ENCODE measurements at places on chromosomes 2 and 18.
A peak's percentile ranks its signal among the peaks of the same experiment; 100 is the strongest.

DNA sequence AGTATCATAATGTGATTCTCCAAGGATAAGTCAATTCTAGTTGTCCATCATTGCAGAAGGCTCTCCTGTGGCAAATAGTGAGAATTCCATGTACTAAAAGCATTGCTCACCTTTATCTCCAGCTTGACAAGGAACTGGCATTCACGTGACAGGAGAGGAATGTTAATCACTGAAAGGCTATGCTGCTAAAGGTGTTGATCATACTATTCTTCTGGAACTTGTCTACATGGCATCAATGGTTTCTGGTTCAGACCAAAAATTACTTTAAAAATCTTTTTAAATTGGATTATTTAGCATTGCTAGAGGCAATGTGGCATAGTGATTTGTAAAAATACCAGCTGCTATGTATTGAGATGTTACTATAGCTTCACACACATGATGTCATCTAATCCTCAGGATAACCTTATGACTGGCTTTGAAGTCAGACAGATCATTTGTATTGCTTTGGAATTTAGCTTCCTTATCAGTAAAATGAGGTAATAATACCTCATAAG lies 414.4 kb downstream of the MTX2 start:
- DNase-seq: no peak

DNA sequence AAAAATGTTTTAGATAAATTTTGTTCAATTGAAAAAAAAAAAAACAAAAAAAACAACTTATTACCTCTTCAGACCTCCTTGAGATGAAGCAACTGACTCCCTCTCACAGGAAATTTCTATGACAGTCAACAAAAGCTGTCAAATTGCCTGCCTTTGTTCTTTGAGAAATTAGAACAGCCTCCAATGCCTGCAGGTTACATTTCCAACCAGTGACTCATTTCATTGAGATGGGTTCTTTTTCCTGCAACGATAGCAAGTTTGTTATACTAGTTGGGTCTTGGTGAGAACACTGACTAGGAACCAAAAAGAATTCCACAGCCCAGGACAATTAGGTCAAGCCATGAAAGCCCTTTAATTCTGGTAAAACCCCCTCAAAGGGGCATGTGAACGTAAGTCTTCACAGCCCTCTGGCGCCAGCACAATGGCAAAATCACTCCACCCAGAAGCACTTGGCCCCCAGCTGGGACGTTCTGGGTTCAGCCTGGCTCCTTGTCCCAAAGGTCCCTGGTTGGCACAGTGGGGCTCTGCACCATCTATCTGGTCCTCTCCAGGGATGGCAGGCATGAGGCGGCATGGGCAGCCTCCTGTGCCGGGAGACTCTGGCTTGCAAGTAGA lies 87.0 kb downstream of the SPP2 start:
- no peak for DNase-seq

DNA sequence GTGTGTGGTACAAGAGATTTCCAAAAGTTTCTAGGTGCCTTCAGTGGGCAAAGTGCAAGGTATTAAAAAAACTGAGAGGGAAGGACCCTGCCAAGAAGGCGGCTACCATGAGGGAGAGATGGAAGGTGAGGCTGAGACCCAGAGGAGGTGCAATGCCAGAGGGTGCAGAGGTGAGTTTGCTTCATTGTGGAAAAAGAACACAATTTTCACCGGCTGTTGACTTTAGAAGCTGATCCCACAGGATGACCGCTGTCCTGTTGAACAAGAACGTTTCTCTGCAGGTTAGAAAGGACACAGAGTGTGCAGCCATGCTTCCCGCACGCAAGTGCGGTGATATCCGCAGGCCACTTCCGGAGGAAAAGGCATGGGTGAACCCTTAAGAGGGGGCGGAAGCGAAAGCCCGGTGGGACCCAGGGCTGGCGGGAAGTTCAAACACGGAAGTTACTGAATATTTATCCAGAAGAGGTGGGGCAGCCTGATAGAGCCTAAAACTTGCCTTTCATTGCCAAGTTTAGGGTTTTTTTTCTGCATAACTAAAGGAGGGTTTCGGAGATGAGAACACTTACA lies 16.6 kb downstream of the SP110 start:
- no peak for DNase-seq

DNA sequence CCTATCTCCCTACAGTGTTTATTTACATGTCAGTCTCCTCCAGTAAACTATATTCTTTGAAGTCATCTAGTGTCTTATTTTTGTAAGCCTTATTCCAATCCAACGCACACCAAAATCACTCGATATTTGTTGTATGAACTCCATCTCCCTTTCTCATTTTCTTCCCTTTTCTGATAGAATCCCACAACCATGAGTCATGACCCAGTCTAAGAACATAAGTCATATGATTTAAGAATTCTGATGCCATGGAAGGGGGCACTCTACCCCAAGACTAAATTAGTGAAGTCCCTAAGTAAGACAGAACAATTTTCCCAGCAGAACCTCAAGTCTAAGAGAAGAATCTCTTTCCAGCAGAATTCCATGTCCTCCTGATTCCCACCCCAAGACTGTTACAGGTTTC lies 5.4 kb downstream of the CHMP3 start:
- DNase-seq: peak; percentile 14

GRCh38 chr18:57087644-57088376 lies 59.1 kb upstream of the BOD1L2 start:
- DNase-seq: no peak

- no peak for DNase-seq
Measured at GRCh38 chr2:68889500-68889899, 18.3 kb upstream of the BMP10 start.

GRCh38 chr2:212392043-212392442 lies 146.6 kb downstream of the ERBB4 start:
- DNase-seq: no peak

DNA sequence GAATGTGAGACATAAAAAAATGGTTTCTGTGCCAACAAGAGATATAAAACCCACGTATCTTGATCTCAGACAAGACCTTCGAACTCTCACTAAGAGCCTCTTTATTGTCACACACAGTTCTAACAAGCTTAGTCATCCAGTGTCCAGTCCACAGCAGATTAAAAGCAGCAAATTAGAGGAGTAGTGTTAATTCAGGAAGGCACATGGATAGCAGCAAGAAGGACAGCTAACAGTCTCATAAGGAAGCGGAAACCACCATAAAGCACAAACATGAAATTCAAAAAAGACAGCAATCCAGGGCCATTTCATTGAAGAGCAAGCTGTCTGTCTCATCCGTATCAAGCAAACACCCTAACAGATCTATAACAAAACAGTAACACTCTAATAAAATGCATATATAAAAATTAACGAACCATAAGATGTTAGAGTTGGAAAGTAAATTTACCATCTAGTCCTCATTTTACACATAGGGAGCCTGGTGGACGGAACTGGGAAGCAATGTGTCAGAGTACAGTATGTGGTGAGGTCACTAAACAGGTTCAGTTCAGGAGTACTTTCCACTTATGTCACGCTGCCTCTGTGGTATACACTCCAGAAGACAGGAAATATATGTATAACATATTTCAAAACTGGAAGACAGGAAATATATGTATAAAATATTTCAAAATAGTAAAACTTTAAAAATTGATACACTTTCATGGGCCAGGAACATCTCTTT lies 18.3 kb downstream of the AAK1 start:
- peak; percentile 28 for DNase-seq

DNA sequence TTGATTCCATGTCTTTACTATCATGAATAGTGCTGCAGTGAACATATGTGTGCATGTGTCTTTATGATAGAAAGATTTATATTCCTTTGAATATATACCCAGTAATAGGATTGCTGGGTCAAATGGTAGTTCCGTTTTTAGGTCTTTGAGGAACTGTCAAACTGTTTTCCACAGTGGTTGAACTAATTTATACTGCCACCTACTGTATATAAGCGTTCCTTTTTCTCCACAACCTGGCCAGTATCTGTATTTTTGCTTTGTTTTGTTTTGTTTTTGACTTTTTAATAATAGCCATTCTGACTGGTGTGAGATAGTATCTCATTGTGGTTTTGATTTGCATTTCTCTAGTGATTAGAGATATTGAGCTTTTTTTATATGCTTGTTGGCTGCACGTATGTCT lies 641.6 kb downstream of the SUCLG1 start:
- peak; percentile 25 for DNase-seq

DNA sequence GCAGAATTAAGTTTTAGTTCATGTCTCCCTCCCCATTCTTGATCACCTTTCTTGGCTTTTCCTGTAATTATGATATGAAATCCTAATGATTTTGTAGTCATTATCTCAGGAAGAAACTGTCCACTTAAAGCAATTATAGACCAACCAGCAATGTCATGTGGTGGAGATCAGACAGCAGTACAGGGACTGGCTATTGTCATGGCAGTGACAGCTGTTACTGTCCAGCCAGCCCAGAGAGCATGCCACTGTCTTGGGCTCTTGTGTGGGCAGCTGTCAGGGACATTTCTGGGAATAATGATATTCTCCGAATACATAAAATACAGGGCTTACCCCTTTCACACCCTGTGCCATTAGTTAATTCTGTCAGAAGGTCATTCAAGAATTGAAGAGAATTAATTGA lies 355.3 kb upstream of the RAB12 start:
- no peak for DNase-seq

- no peak for DNase-seq
Measured at GRCh38 chr2:23327887-23328286, 57.1 kb upstream of the KLHL29 start.

DNA sequence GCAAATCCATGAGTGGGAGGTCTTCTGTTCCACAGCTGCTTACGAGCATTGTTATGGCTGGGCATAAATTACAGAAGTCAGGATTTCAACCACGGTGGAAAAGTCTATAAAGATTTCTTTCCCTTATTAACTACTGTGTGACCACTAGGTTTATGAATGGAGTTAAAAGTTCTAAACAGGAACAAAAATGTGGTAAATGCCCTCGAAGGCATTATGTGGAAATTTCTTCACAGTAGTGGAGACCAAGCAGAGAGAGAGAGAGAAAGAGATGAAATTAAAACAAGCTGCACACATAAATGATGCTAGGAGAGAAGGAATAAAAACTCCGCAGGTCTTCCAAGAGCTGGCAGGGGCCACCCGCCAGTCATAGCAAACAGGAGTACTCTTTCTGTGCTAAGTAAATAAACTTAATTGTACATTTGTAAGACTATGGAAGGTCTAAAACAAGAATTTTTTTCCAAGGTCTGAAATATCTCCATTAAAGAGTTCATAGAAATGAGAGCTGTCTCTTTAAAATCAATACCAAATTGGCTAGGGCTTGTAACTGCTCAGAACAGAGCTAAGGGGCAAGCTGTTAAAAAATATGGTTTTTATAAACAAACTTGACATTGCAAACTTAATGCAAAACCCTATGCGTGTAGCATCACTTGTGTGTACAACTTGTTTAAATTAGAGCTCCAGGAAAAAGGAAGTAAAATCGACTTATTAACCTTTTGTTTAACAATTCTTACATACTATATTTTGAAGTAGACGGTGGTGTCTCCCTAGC lies 438.2 kb downstream of the MEIS1 start:
- no peak for DNase-seq

DNA sequence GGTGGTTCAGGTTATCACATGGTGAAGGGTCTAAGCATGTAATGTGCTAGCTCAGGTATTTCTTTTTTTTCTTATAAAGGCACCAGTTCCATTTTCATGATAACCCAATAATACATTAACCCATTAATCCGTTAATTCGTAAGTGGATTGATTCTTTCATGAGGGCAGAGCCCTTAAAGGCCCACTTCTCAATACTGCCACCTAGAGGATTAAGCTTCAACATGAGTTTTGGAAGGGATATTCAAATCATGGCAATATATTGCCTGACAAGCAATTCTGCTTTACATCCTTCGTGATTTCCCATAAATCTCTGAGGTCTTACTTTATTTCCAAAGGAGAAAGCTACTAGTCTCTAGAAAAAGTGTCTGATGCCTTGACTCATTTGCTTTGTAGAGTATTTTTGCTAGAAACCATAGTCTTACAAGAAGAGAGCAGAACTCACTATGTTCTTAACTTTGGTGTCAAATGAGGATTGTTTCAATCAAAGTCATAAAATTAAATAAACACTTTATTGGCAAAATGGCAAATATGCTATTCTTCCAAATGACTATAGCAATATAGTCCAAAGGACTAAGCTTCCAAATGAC lies 271.3 kb downstream of the KCNS3 start:
- DNase-seq: peak; percentile 52

DNA sequence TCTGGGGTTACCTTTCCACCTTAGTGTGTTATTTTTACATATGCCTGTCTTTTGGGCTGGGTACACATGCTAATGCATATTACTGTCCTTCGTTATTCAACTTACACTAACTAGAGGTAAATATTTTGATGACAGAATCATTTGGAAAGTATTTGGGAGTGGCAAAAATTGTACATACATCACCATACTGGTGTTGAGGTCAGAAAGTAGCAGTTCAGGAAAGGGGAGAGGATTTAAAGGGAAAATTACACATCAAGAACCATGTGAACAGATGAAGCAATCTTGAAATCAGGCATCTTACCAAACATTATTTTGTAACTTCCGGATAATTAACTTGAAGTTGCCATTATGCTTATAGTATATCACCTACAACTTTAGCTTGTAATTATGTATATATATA lies 379.7 kb downstream of the RND3 start:
- DNase-seq: no peak

DNA sequence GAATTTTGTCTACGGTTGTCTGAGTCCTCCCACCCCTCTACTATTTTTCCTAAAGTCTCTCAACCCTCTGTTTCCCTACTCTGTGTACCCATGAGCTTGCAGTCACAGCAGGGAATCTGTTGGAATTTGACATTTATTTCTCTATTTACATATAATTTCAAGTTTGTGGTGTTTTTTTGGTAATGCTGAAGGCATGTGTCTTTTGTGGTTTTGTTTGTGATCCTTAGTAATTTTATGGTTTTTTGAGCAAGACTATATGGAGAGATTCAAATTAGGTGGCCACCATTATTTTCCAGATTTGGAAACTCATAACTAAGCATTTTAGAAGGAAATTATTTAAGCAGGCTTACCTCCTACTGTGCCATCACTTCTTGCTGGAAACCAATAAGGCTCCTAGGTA lies 27.2 kb upstream of the FBLN7 start:
- no peak for DNase-seq

- DNase-seq: peak; percentile 79
Measured at GRCh38 chr2:70861777-70862625, 26.4 kb upstream of the CD207 start.

DNA sequence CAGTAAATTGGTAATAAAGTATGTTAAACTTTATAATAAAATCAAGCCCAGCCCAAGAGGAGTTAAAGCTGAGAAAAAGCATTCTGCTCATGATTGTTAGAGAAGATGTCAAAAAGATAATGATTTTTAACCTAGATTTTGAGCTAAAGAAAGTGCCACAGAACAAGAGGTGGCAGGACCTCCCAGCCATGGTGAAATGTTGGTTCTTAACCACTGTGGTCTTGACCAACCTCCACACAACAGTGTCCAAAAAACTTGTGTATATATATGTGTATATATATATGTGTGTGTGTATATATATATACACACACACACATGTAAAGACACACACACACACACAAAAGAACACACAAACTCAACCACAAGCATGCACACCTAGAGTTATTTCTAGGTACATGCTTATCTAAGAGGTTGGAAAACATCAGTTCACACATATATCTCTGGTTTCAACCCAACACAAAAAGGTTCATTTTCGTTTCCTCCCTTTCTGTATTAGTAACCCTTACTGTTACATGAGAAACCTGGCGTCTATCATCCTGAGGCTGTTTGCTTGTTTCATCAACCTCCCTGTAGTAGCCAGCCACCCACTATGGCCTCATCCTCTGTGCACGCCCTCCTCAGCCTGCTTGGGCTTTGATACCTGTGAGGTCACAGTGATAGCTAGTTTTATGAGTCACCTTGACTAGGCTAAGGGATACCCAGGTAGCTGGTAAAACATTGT lies 631.8 kb upstream of the ID2 start:
- no peak for DNase-seq
